ENCODE measurements at places on chromosomes 5 and 9. TPM values are rescaled to one million over a fixed set of nuclear protein-coding genes. Genes with fewer than 3 reads are reported as not detected.
A peak's percentile ranks its signal among the peaks of the same experiment; 100 is the strongest.

DNA sequence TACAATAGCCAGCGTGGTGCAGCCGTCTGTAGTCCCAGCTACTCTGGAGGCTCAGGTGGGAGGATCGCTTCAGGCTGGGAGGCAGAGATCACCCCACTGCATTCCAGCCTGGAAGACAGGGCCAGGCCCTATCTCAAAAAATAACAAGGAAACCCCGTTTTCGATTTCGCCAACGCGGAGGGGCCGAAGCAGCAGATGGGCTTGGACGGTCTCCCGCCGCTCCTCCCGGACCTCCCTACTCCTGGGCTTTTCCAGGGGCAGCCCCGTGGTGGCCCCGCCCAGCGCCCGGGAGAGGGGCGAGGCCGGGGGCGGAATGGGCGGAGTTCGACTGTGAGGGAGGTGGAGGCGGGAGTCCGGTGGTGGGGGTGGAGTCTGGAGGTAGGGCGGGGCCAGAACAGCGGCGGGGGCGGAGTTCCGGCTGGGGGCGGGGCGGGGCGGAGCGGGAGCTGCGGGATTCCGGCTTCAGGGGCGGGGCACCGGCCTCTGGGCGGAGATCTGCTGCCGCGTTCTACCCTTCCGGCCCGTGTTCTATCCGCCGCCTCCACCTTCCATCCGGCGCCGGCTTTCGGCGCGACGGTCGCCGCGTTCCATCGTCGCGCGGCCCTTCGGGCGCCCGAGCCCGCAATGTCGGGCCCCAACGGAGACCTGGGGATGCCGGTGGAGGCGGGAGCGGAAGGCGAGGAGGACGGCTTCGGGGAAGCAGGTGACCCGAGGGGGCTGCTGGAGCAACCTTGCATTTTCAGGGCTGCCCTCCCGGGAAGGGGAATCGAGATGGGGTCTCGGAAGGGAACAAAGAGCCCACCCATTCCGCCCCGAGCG, at the start of gene BBLN:
TSS of gene BBLN (plus strand) at position 482 of the 819 bp plus-strand sequence. CDS start at position 625, 143 bp downstream.
- DNase-seq: peak; percentile 97

SHC3 gene
- total RNA-seq: 1.3 TPM

- no peak for DNase-seq
These were observed 435.9 kb downstream of the SLCO4C1 start for GRCh38 chr5:101860145-101860544.

DNA sequence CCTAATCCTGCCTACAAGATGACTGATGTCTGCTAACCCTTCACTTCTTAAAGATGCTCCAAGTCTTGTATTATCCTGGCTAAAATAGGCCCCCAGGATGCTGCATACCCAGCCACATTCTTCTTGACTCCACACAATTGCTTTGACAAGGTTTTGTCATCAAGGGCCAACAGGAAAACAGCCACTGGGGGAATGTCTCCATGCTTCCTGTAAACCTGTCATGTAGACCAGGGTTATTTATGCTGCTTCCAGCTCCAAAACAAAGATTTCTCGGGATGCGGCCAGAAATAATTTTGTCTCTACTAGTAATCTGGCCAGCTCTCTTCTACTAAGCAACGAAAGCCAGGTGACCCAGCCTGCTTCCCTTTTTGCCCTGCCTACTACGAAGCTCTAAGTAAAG, 53.8 kb downstream of the SHB start:
- no peak for DNase-seq

DNA sequence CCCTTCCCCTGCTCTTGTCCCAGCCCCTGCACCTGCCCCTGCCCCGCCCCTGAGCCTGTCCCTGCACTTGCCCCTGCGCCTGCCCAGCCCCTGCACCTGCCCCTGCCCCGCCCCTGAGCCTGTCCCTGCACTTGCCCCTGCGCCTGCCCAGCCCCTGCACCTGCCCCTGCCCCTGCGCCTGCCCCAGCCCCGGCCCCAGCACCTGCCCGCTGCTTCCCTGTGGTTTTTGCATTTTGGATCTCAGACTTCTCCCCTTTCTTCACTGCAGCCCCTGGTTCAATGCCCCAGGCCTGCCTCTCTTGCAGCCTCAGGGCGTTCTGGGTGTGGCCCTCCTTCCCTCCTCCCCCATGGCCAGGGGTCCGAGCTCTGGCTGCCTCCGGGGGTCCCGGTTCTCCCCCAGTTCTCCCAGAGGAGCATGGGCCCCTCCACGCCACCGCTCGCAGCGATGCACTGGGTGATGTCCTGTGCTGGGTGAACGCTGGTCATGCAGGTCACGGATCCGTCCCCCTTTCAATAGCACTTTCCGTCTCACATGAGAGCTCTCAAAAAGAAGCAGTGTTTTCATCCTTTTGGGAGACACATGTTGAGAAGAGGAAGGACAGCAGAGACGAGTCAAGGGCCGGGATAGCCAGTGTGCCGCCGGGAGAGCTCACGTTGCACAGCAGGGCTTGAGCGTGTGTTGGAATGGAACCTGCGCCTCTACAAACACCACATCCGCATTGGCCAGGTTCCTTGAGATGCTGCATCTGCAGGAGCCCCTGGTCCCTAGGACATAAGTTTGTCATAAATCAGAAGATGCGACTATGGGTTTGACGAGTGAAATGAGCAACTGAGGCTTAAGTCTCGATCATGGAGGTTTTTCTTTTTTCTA, 44.0 kb upstream of the IRX4 start:
- DNase-seq: no peak

GRCh38 chr9:75139201-75139600, 50.9 kb downstream of the OSTF1 start:
- DNase-seq: no peak

All from transverse colon (tissue), 4 donors.